Midbrain (tissue), 1 donor: ENCODE measurements at places on chromosomes 4 and X.

DNA sequence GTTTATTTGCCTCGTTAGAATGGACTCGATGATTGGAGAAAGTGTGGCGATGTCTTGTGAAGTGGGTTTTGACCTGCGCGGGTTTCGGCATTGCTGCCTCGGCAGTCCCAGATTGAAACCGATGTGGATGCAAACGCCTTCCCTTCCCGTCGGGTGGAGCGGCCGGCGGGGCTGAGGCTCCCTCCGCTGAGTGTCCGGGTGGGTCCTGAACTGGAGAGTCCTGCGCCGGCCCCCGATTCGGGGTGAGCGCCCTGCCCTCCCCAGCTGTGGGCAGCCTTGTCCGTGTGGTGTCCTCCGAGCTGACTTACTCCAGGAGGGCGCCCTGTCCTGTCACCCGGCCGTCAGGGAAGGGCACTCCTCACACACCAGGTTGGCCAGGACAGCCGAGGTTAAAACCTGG lies 75.3 kb upstream of the PSAPL1 start:
- no peak for DNase-seq

DNA sequence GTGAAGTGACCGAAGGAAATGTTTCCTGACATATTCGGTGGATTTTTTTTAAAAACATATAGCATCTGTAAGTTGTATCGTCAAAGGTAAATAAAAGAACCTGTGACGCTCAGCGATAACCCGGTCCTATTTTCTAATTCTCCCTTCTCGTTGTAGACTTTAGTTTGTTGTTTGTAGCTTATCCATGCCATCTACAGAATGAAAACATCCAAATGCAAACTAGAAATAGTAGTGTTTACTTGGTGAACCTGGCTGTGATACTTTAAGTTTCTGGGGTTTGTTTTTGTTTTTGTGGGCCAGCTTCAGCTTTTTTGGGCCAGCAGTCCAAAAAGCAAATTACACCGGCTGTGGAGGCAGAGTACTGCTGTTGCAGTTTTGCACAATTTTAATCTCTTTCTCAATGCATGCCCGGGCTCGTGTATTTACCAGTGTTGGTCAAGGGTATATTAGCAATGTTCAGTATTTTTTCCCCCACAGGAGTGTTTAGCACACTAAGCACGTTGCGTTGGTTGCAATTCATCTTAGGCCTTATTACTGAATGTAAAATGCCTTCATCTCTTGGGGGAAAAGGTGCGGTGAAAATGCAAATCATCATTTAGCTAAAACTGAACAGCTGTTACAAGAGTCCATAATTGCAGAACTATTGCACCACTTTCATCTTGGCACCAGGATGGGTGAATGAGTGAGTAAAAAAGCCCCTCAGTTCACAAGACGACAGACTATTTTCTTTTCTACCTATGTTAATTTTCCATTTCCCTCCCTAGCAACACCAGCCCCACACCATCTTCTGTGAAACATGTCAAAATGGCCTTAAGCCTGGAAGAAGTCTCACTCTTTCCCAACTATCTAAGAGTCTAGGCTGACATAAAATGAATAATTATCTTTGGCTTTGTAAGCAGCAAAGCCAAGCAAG lies 1.7 kb upstream of the CNOT6L start:
- peak; percentile 36 for DNase-seq

- DNase-seq = no peak
These were observed 278.3 kb downstream of the TECRL start for GRCh38 chr4:64130907-64131306.

DNA sequence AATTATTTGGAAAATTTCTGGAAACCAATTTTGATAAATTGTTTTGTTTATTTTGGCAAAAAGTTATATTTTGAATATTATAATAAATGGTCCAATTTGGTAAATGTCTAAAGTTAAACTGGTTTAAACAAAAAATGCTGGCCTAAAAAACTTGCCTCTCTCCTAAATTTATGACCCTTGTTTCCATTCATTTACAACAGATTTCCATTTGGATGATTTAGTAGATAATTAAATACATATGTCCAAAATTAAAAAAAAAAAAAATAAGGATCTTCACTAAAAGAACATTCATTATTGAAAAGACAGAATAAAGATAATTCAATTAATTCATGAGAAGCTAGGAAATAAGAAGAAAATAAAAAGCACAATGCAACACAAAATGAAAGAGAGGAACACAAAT lies 449.5 kb downstream of the SPRY1 start:
- no peak for DNase-seq

DNA sequence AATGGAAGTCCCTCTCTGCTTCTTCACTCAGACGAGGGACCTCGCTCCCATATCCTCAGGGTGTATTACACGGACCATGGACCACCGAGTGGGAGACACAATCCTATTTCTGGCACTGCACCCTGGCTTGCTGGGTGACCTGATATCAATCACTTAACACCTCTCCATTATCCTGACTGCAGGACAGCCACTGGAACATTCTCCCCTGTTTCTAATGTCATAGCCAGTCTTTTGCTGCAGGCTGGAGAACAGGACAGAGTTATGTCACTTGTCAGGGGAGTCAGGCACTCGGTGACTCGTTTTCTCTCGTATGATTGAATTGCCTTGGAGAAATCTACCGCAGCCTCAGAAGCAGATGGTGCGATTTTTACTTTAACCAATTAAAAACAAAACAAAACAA lies 219.1 kb upstream of the IGFBP7 start:
- DNase-seq = no peak
